ENCODE measurements at places on chromosomes 4 and X. TPM values are rescaled to one million over a fixed set of nuclear protein-coding genes. Genes with fewer than 3 reads are reported as not detected.

CXCL8 gene
- not detected for total RNA-seq

NUP62CL gene
- total RNA-seq, result 9.3 TPM

TMEM255A gene
- total RNA-seq, result 0.13 TPM

CT47B1 gene
- not detected for total RNA-seq

TMPRSS11A gene
- total RNA-seq, result not detected

DNA sequence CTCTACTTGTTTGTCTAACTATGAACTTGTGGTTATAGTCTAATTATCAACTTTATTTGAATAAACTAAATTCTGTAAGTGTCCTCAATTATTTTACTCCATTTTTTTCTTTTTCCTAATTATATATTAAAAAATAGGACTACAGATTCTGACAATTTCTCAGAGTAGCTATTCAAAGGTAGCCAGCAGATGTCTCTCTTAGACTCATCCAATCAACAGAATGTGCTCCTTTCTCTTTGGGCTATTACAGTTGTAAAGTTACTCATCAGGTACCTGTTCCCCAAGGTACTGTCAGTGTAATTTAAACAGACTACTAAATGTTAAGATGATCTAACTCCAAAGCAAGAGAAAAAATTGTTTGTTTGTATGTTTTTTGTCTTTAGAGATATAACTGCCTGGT lies 248.6 kb downstream of the PCDH18 start:
- H3K4me1 ChIP-seq, result no peaks in the 10 kb centered on the region
- no peak for DNase-seq
- H3K27me3 ChIP-seq, result peaks cover 1% of the 10 kb centered on the region

- peaks cover 3% of the 10 kb centered on the region for H3K27me3 ChIP-seq
- peaks cover 8% of the 10 kb centered on the region for H3K4me1 ChIP-seq
- no peak overlapping the region for H3K4me3 ChIP-seq
- H3K27ac ChIP-seq, result no peak overlapping the region
- DNase-seq, result no peak
- H3K36me3 ChIP-seq, result no peaks in the 10 kb centered on the region
These were observed 56.6 kb upstream of the LHFPL1 start for GRCh38 chrX:112736310-112736709.

GRCh38 chrX:50125480-50125879 lies 75.3 kb downstream of the AKAP4 start:
- no peaks in the 10 kb centered on the region for H3K36me3 ChIP-seq
- no peak overlapping the region for H3K4me3 ChIP-seq
- no peak for DNase-seq
- peaks cover under 1% of the 10 kb centered on the region for H3K27me3 ChIP-seq

DNA sequence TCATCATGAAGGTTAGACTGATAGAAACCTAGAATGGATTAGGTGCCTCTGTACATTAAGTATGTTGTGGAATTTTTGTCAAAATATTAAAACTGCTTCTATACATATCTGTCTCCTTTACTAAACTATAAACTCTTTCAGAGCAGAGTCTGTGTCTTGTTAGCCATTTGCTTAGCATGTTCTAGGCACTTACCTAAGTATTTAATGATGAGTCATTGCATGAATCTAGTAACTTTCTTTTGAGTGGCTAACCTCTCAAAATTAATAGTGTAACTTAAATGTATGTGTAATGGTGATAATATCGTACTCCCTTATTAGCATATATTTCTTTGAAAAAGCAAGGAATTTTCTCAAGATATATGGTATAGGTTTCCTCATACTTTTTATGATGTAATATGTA lies 57.8 kb downstream of the RAP1GDS1 start:
- no peak overlapping the region for H3K27ac ChIP-seq
- peaks cover 16% of the 10 kb centered on the region for H3K36me3 ChIP-seq
- peaks cover 1% of the 10 kb centered on the region for H3K27me3 ChIP-seq
- DNase-seq, result no peak
- no peak overlapping the region for H3K4me3 ChIP-seq
- H3K4me1 ChIP-seq, result no peaks in the 10 kb centered on the region

GRCh38 chr4:56375458-56375857 lies 11.8 kb downstream of the AASDH start:
- H3K4me1 ChIP-seq, result peaks cover 9% of the 10 kb centered on the region
- no peaks in the 10 kb centered on the region for H3K36me3 ChIP-seq
- no peak overlapping the region for H3K4me3 ChIP-seq

DNA sequence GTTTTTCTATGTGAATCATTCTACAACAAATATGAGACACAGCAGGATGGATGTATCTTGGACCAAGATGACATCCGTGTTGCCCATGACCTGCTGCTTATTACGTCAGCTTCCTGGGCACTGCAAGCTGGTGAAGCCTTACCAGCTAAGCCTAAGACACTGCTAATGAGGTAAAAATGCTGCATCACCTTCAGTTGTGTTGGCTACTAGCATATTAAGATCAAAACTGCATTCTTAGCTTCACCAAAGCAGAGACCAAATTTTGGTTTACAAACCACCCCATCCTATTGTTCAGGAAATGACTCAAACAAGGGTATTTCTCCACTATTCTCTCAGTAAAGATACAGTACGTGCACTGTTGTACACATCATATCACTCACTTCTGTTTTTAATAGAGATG lies 50.3 kb downstream of the MAML3 start:
- H3K27me3 ChIP-seq, result peaks cover 2% of the 10 kb centered on the region
- DNase-seq, result no peak
- no peaks in the 10 kb centered on the region for H3K36me3 ChIP-seq
- no peak overlapping the region for H3K4me3 ChIP-seq
- peaks cover 38% of the 10 kb centered on the region for H3K4me1 ChIP-seq
- H3K27ac ChIP-seq, result no peak overlapping the region

DNA sequence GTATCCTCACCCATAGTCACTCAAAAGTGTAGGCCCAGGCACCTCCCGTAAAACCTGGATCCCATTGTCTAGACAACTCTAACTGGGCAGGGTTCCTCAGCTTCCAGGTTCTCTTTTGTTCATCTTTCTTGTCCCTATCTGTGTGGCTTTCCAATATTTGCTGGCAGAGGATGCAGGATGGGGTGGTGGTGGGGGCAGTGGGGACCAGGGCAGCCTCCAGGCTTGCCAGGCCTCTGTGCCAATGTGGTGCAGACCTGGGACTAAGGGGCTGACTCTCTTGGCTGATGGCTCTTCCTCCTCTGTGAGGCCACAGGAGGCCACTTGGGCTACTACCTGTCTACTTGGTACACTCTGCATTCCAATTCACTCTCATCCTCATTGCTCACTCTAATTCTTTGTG lies 76.4 kb downstream of the NBDY start:
- H3K27me3 ChIP-seq, result peaks cover 2% of the 10 kb centered on the region
- H3K27ac ChIP-seq, result no peak overlapping the region
- H3K4me1 ChIP-seq, result peaks cover 14% of the 10 kb centered on the region
- no peak overlapping the region for H3K4me3 ChIP-seq

- H3K4me3 ChIP-seq, result no peak overlapping the region
- no peaks in the 10 kb centered on the region for H3K27me3 ChIP-seq
These were observed 63.3 kb upstream of the RELL1 start for GRCh38 chr4:37749398-37749988.

- DNase-seq, result no peak
- H3K27me3 ChIP-seq, result no peaks in the 10 kb centered on the region
- no peak overlapping the region for H3K27ac ChIP-seq
- H3K36me3 ChIP-seq, result no peaks in the 10 kb centered on the region
- no peaks in the 10 kb centered on the region for H3K4me1 ChIP-seq
These were observed 679.3 kb downstream of the FAT4 start for GRCh38 chr4:125994024-125994423.

DNA sequence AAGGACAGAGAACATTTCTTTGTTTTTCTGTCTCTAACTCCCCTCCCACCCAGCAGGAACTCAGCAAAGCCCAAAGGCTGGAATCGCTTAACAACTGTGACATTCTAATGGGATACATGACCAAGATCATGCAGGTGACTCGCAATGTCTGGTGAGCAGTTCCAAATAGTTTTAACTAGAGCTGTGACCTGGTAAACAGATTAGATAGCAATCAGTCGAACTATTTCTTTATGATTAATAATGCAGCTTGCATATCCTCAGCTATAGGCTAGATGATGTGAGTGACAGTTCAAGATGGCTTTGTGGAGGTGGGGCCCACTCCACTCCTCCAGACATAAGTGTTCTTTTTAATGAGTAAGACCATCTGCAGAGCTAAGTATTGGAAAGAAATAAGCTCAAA lies 20.0 kb upstream of the GABRE start:
- no peak for DNase-seq
- no peaks in the 10 kb centered on the region for H3K36me3 ChIP-seq
- H3K27ac ChIP-seq, result no peak overlapping the region
- peaks cover 1% of the 10 kb centered on the region for H3K27me3 ChIP-seq
- no peaks in the 10 kb centered on the region for H3K4me1 ChIP-seq
